Mesenchymal stem cell (in vitro differentiated cells and primary cell): ENCODE measurements at places on chromosomes 12 and 14.
A peak's percentile ranks its signal among the peaks of the same experiment; 100 is the strongest.

- no peak for DNase-seq
Observed at GRCh38 chr12:69431591-69432222, 38.5 kb upstream of the FRS2 start.

GRCh38 chr14:30054201-30054600 is 126.6 kb upstream of the PRKD1 start:
- DNase-seq: no peak

DNA sequence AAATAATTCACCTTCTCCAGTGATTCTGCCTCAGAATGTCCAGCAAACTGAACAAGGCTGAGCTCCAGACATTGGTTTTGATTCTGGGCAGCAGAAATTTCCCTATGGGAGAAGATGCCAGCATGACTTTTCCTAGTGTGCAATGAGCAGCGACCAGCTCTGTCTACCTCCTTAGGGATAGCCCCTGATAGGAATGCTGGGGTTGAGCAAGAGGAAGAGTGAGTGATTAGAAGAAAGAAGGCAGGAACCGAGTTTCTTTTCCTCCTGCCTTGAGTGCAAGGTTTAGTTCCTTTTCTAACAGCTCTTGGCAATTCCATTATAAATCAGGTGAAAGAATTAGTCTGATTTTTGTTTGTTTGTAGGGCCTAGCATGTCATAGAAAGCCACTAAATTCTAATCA is 379.0 kb downstream of the DAD1 start:
- DNase-seq: no peak

DNA sequence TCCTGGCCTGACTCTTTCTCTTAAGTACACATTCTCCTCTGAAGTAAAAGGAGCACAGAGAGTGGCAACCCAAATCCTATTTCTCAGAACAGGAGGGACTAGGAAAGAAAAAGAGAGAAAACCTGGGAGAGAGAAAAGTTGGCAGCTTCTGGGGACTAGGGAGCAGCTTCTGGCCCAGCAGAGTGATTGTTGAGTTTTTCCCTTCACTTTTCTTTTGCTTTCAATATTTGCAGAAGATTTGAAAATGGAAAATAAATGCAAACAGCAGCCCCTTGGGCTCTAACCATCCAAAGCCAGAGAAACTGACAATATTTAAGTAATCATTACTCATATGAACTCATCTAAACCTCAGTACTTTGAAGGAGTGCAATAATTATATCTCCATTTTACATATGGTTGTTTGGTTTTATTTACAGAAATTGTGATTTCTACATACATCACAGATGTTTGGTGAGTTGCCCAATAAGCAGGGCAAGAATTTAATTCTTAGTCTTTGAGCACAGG is 28.8 kb upstream of the IGF1 start:
- DNase-seq: no peak

DNA sequence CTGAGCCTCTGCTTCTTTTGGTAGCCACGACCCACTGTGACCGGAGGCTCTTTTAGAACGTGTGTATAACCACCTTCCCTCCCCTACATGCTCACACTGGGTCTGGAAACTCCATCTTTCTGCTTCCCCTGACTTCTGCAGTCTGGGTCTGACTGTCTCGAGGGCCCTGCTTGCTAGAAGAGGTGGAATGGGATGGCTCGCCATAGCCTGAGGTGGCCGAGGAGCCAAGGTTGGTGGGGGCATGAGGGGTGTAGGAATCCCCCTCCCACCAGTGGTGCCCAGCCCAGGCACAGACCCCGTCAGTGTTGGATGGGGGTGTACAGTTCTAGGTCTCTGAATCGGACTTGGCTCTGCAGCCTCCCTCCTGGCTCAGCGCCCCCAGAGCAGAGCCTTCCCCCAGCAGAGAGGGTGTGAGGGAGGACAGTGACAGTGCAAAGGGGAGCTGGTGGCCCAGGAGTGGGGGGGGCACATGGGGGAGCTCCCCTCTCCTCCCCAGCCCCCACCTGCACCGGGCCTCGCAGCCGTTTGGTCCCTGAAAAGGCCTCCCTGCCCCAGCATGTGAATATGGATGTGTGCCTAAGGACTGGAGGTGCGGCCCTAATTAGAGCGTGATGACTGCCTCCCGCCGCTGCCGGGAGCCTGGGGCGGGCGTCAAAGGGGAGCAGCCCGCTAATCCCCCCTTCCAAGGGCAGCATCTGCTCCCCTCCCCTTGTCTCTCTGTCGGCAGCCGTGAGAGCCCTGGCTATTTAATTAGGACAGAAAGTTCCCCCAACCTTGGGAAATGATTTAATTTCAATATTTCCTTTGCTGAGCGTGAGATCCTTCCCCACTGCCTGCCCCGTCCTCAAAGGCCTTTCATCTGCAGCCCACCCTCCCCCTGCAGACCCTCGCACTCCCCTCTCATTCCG is 196.2 kb upstream of the C14orf180 start:
- no peak for DNase-seq

GRCh38 chr12:76024942-76025600 is 6.5 kb downstream of the PHLDA1 start:
- peak; percentile 91 for DNase-seq
